ENCODE measurements at places on chromosomes 16 and 17.

DNA sequence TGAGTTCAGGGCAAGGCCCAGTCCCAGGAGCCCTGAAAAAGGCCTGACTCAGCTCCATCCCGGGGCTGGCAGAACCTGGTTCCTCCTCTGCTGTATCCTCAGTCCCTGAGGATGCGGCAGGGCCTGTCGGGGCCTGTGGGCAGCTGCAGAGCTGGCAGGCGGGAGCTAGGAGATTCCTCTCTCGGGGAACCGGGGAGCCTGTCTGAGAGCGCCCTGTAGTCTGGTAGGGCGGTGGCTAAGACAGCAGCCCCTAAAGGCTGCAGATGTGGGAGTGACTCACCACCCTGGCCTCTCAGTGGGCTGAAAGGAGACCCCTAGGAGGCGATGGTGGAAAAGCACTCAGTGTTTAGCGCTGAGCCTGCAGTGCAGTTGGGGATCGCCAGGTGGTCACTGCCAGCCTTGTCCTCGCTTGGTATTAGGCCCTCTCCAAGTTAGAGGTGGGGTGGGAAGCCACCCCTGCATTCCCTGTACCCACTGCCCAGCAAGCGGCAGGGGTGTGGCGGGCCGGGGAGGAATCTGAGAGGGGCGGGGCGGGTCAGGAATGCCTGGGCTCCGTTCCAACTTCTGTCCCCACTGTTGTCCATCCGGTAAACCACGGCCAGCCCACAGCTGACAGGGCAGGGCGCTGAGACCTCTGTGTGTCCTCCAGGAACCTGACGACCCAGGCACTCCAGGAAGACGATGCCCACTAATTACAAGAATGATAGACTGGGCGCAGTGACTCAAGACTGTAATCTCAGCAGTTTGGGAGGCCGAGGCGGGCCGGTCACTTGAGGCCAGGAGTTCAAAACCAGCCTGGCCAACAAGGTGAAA, 29.5 kb upstream of the CDH1 start:
- peak; percentile 33 for DNase-seq

GRCh38 chr17:8806926-8807550, 7.9 kb upstream of the MFSD6L start:
- DNase-seq, result no peak

DNA sequence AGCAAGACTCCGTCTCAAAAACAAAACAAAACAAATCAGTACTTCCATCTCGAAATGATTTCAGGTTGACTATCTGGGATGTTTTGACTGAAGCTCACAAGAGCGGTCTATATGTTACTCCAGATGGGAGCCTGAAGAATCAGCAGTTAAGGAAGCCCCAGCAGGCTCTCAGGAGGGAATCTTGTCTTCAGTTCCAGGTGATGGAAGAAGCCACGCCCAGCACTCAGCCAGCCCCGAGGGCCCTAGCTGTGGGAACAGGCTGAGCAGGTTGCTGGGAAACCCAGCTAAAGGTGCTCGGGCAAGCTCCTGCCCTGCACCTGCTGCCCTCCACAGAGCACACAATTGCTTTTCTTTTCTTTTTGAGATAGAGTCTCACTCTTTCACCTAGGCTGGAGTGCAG, 32.4 kb downstream of the WIPI1 start:
- no peak for DNase-seq

GRCh38 chr16:85027958-85028684, 526 bp downstream of the KIAA0513 start:
- DNase-seq, result no peak

GRCh38 chr16:15988268-15989013, 39.0 kb downstream of the ABCC1 start:
- DNase-seq, result no peak

DNA sequence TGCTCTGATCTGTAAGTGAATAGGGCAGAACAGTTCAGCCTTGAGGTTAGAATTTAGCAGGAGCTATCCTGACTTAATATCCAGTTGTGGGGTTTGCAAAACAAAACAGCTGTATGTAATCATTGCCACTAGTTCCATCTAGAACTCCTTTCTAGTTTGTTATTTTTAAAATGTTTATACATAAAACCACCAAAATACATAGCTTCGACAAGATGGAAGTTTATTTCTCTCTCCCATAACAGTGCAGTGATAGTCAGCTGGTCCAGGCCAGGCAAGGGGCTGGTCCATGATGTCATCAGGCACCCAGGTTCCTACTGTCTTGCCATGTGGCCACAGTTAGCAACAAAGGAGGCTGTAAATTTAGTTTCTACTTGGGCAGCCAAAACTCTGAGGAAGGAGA, 10.5 kb upstream of the PLK1 start:
- no peak for DNase-seq

DNA sequence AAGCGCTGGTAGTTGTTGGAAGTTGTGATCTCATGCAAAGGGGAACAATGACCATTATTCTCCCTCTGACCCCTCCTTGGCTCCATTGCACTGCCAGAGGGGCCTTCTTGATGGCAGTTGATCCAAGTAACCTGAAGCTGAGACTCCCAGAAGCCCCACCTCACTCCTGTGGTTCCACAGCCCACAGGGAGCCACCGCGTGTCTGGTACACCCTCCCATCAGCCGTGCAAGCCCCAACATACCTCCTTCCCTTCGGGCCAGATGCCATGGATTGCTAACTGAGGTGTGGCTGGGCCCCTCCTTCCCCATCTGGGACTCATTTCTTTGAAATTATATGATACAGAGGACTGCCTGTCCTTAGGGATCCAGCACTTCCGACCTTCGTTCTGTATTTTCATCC, 17.8 kb downstream of the SAP30BP start:
- DNase-seq, result no peak

GRCh38 chr17:63066158-63066813, 100.3 kb downstream of the TANC2 start:
- DNase-seq, result no peak

DNA sequence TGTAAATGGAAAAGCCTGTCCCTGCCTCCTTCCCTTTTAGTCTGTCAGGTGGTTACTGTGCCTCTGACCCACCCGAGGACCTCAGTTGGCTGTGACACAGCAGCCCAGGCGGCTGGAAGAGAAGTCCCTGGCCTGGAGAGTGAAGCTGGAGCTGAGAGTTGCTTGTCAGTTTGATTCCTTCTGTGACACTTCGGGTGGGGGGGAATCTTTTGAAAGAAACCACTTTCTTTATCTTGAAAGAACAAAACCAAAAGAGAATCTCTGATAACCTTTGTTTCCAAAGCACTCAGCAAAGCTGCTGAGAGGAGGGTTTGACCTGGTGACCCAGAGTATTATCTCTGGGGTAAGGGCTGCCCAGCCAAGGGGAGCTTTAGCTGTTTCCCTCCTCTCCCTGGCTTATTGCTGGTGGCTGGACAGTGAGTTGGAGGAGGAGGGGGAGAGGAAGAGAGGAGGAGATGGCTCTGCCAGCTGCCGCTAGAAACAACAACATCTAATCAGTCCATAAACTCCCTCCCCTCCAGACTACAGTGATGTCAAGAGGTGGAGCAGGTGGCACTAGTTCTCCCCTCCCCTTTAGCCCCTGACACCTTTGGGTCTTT, 34.0 kb downstream of the YPEL2 start:
- DNase-seq, result peak; percentile 35

GRCh38 chr16:56787167-56787566, 57.2 kb downstream of the NUP93 start:
- no peak for DNase-seq

- no peak for DNase-seq
These were observed at the start of gene CCR7 for GRCh38 chr17:40564883-40565768. Gene CCR7, minus strand, starts transcription at chr17:40565472. Its CDS starts 63 bp downstream, at chr17:40565409.

DNA sequence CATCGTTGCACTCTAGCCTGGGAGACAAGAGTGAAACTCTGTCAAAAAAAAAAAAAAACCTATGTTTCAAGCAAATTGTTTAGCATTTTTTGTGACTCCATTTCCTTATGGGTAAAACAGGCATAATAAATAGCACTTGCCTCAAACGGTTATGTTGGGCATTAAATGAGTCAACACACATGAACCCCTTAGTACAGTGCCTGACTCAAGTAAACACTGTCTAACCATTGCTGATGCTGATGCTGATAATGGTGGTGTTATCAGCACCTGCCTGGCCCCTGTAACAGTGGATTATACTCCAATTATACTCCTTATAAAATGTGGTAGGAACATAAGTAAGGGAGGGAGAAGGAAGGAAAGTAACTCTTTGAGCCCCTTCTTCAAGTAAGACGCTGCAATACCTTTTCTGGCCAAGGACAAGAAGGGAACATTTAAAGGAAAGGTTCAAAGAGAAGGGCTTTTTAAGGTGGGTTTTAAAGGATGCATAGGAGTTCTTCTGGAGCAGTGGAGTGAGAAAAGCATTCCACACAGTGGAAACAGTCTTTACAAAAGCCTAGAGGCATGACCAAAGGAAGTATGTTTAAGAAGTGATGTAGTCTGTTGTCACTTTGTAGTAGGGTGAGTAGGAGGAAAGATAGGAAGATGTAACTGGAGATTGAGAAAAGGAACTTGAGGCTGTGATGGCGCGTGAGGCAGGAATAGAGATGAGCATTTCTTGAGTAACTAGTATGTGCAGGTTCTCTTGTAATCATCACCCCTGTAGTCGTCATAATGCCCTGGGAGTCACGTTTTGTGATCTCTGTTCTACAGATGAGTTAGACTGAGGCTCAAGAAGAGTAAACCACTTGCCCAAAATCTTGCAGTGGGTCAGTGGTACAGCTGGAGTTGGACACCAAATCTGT, 4.3 kb downstream of the SCNN1B start:
- DNase-seq, result no peak

DNA sequence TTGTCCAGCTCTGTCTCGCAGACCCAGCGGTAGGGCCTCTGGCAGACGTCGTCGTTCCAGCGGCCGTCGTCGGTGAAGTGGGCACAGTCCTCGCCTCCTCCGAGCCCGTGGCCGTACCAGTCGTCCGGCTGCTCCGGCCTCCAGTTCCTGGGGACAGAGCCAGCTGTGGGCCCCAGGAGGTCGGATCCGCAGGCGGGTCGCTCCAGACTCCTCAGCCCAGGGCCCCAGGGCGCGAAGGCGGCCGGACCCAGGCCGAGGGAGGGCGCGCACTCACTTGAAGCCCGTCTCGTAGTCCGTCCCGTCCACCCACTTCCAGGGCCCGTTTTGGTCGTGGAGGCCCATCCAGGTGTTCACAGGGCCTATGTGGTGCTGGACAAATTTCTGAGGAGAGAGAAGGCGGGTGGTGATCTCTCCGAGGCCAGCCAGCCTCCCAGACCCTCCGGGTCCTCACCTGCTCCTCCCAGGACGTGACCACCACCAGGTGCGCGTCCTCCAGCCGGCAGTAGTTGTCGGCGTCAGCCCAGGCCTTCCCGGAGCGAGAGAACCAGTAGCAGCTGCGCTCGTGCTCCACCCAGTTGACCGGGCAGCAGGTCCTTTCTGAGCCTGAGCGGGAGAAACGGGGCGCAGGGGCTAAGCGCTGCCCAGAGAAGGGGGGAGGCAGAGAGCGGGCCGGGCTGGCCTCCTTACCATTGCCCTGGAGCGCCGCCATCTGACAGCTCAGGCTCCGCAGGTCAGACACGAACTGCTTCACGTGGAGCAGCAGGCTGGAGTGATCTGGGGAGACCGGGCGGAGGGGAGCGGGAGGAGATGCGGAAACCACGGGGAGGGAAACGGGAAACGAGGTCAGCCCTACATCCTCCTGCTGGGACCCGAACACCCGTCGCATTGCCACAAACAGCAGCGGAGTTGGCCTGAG, 5.2 kb downstream of the ASGR1 start:
- DNase-seq, result peak; percentile 66

DNA sequence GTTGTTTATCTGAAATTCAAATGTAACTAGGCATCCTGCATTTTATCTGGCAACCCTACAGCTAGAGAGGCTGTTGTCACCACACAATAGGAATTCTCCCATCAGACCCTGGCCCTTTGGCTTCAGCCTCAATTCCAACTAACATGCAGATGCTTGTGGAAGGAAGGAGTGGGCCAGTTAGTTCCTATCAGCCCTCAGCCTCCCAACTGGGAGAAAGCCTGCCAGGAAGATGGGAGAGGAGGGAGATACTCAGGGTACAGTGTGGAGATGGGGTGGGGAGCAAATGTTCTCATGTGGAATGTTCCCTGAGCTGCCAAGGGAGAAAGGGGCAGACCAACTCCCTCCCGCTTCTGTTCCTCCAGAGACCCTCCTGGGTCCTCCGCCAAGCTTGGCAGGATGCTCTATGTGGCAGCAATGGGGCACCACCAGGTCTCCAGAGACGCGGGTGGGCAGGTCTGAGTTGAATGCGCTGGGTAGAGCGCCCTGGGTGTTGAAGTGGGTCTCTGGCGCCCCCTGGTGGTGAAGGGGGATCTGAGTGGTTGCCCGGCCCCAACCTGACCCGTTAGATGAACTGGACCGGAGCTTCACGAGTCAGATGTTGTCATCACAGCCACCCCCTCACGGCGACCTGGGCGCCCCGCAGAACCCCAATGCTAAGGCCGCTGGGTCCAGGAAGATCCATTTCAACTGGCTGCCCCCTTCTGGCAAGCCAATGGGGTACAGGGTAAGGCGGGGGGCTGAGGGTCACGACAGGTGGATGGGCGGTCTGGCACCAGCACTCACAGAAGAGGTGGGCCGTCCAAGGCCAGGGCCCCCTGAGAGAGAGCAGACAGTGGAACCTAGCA, 15.2 kb downstream of the GALK1 start:
- DNase-seq, result peak; percentile 92

DNA sequence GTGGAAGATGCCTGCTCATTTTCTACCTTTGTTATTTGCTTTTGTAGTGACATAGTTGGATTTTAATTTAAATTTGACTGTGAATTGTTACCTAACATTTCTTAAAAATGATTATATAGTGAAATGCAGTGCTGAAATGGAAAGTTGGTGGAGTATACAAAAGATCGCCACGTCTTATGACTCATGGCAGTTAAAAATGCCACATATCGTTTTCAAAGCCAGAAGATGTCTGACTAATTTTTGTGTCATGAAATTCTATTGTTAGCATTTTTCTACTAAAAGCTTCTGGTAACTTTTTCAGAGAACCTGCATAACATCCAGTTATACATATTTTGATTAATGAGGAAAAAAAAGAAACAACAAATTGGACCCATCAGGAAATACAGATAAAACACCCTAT, 20.6 kb downstream of the MAP2K4 start:
- DNase-seq, result no peak
